ENCODE measurements at places on chromosomes 5 and 9.

DNA sequence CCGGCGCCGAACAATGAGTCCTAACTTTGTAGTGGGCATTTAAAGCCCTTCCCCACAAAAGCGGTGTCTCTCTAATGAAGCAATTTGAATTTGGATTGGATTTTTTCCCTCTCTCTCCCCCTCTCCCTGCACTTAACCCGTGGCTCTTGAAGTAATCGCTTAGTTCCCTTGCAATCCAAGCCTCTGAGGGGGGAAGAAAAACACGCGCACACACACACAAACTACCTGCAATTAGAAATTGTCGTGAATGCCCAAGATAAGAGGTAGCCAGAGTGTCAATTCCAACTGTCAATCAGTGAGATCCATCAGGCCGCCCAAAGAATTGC is 1.2 kb downstream of the LHX6 start:
- no peak for DNase-seq

DNA sequence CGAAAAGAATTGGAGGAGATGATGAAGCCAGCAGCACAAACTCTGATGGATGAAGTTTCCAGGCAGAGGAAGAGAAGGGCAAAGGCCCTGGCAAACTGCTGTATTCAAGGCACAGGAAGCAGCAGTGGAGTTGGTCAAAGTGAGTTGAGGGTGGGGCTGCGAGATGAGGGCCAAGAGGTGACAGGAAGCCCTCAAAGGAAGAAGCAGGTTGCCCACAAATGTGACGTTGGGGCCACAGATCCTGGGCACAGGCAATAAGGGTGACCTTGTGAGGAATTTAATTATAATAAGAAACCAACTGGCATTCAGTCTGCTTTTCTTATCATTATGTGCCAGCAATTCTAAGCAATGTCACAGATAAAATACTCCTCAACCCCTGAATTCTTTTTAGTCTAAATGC is 261.8 kb downstream of the CTNND2 start:
- no peak for DNase-seq

DNA sequence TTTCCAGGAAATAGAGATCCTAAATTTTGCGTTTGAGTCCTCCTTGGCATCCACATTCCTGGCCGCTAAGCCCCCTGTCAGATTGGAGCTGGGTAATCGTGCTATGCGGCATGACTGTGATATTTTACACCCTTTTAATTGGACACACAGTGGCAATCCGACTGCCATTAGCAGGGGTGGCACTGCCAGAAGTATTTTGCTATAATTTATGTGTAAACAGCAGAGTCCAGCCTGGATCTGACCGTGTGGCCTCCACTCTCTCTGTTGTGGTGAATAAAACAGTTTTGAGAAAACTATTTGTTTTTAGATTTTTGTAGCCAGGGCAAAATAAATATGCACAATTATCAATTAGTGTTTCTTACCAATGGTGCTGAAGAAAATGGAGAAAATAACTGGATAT is 281.0 kb upstream of the IRX2 start:
- no peak for DNase-seq

DNA sequence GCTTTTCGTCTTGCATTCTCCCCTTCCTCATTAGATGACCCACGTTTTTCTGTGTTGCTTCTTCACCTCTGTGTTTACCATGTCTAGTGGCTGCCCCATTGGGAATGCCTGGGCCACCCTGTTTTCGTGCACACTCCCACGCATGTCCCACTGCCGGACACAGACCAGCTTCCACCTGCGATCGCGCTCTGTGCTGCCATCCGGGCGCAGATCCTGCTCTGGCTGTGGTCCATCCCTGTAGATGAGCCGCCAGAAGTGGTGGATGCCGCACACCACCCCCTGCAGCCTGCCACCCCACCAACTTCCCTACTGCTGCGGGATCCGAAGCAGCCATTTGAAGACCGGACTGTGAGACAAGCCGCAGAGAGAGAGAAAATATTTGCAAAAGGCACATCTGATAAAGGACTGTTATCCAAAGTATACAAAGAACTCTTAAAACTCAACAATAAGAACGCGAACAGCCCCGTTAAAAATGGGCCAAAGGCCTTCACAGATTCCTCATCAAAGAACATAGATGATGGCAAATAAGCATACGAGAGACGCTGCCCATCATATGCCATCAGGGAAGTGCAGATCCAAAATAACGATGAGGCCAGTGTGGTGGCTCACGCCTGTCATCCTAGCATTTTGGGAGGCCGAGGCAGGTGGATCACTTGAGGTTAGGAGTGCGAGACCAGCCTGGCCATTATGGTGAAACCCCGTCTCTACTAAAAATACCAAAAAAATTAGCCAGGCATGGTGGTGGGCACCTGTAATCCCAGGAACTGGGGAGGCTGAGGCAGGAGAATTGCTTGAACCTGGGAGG is 163.7 kb downstream of the COL23A1 start:
- DNase-seq: no peak

DNA sequence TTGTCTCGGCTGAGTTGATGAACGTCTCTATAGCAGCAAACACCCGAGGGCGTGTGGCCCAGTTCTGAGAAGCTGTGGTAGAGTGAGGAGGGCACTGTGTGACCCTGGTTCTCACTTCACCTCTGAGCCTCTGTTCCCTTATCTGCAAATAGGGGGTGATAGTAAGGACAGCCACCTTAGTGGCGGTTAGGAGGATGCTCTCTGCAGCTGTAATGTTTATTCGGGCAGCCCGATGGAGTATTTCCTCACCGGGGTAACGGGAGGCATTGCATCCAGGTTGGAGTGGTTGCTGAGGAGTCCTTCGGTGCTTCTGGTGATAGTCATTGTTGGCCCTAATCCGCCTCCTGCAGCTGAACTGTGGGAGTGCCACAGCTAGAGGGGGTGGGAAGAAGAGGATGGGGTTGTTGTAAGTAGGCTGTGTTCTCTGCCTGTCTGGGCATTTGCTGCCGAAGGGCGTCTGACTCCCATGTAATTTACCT is 13.9 kb downstream of the PRRC2B start:
- DNase-seq: peak; percentile 38

All from activated naive CD4-positive, alpha-beta T cell treated with Interleukin-2 at 50 U/mL for 16 hours (primary cell).